ENCODE measurements at places on chromosomes 13 and 19. TPM values are rescaled to one million over a fixed set of nuclear protein-coding genes. Genes with fewer than 3 reads are reported as not detected.
A peak's percentile ranks its signal among the peaks of the same experiment; 100 is the strongest.

Gene TJP3
- 0.60 TPM for total RNA-seq

Gene LIN37
- 16.6 TPM for total RNA-seq

Gene GPX4
- 941 TPM for total RNA-seq

Gene RFPL4AL1
- total RNA-seq = not detected

Gene ZNF575
- not detected for total RNA-seq

Gene POU2F2
- 3.2 TPM for total RNA-seq

Gene CYP4F8
- total RNA-seq = not detected

- no peak for DNase-seq
These were observed 85.8 kb downstream of the RAB20 start for GRCh38 chr13:110475550-110476219.

DNA sequence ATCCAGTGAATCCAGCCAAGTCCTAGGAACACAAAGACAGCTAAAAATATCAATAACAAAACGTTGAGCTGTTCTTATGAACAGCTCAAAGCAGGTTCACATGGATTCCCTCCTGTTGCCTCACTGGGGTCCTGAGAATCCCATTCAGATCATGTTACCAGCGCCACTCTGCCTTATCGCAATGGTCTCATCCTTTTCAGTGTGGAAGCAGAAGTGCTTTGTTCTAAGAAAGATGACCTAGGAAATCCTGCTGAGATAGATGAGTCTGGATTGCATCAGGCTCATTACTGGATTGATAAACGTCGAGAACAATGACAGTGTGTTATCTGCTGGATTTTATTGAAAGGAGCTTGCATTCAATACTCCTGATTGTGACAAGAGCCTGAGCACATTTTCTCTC lies 87.0 kb downstream of the SLAIN1 start:
- DNase-seq = no peak

GRCh38 chr19:45097776-45098520 lies 5.0 kb downstream of the PPP1R37 start:
- no peak for DNase-seq

GRCh38 chr13:100552755-100553154 lies 35.8 kb downstream of the GGACT start:
- DNase-seq = no peak

DNA sequence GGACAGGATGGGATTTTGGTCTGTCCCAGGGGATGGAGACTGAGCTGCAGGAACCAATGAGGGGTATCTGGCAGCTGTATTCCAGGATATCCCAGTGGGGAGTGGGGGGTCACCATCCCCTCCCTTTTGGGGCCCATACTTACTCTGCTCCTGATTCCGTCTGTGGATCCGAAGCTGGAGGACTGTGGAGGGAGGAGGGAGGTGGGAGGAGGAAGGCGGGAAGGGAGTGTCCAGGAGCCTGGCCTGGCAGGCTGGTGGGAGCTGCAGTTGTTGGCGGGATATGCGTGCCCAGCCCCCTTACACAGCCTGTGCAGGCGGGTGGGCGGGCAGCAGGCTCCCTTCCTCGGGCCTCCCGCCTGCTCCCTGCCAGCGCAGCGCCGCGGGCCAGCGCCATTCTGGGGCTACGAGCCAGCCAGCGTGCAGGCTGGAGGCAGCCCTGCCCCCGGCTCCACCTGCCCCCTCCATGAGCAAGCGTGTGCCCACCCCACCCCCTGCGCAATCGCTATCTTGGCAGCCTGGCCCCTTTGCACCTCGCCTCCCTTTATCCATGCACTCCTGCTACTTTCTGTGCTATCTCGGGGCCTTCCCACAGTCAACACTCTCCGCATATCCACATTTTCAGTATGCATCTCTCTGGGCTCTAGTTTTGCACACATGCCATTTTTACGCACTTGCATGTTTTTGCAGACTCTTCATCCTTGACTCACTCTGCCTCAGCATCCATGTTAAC lies 2.8 kb downstream of the MAMSTR start:
- no peak for DNase-seq

DNA sequence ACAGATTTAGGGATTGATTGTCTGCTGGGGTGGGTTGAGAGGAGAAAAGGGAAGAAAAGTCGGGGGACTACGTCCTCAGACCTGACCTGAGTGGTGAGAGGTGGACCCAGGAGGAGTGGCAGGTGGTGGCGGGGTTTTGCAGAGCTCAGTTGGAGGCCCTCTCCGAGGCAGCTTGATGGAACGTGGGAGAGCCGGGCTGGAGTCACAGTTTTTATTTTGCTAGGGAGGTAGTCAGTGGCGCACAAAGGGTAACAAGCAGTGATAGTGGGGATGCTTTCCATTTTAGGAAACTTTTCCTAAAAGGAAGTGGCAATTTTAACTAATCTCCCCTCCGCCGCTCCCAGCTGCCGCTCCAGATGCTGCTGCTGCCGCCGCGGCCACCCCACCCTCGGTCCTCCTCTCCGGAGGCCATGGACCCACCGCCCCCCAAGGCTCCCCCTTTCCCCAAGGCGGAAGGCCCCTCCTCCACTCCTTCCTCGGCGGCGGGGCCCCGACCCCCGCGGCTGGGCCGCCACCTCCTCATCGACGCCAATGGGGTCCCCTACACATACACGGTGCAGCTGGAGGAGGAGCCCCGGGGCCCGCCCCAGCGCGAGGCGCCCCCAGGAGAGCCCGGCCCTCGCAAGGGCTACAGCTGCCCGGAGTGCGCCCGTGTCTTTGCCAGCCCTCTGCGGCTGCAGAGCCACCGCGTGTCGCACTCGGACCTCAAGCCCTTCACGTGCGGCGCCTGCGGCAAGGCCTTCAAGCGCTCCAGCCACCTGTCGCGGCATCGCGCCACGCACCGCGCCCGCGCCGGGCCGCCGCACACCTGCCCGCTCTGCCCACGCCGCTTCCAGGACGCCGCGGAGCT lies 1.1 kb upstream of the ZNF581 start:
- DNase-seq = no peak

GRCh38 chr13:110061270-110061669 lies 245.7 kb downstream of the COL4A1 start:
- DNase-seq = no peak

- no peak for DNase-seq
These were observed 61.8 kb downstream of the RXFP2 start for GRCh38 chr13:31801088-31801487.

GRCh38 chr19:57949296-57949695 lies 1.8 kb upstream of the ZNF256 start:
- DNase-seq = no peak

DNA sequence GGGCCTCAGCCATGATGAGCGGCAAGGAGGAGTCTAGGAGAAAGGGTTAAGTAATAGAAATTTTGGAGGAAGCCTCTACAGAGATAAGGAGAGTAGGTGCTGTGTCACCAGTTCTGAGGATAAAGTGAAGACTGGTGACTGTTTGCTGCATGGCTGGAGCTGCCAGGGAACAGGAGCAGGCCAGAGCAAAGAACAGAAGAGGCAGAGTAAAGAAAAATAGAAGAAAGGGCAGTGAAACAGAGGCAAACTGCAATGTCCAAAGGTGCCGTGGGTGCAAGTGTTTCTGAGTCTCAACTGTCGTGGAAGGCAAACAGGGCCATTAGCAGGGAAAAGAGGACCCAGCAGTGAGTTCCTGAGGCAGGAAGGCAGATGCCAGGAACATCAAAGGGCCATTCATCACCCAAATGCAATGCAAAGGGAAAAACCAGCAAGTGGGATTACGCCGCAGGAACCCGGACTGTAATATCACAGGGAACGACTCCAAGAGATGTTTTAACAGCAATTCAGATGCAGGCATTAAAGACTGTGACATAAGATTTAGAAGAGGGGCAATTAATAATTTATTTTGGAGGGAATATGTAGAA lies 318.3 kb downstream of the FOXO1 start:
- DNase-seq = no peak

DNA sequence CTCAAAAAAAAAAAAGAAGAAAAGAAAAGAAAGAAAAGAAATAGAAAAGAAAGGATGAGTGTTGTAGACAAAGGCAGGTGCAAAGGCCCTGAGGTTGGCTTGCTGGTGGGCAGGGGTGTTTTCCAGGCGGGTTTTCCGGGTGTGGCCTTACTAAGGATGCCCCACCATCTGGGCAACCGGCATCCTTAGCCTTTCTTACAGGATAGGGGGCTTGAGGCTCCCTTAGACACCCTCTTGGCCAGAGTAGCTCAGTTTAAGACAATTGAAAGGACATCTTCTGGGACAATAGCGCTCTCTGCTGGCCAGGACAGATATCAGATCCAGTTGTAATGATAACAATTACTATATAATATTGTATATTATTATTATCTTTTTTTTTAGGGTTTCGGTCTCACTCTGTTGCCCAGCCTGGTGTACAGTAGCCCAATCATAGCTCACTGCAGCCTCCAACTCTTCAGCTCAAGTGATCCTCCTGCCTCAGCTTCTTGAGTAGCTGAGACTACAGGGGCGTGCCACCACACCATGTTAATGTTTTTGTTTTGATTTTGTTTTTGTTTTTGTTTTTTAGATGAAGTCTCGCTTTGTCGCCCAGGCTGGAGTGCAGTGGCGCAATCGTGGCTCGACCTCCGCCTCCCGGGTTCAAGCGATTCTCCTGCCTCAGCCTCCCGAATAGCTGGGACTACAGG lies 1.4 kb upstream of the QTRT1 start:
- peak; percentile 58 for DNase-seq

- DNase-seq = no peak
These were observed 276.6 kb downstream of the KCTD12 start for GRCh38 chr13:76609643-76610042.

DNA sequence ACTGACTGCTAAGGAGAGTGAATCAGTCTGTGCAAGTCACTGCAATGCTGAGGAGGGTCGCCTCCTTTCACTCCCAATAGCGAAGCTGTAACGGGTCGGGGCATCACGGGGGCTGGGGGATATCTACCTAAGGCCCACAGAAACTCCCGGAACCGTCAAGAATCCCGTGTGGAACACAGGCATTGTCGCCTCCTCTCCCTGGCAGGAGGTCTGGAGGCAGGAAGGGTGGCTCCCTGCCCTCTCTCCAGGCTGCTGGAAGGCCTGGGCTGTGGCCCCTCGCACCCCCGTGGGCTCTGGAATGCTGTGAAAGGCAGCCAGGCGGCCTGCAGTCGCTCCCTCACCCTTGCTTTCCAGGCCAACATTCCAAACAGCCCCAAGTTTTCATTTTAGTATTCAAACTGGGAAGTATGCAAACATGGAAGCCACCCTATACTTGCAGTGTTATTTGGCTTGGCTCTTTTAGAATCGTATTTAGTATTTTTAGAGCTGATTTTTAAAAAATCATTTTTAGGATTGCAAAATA lies 109.4 kb downstream of the CRYL1 start:
- peak; percentile 20 for DNase-seq

GRCh38 chr13:28485551-28485950 lies 9.4 kb downstream of the FLT1 start:
- no peak for DNase-seq

DNA sequence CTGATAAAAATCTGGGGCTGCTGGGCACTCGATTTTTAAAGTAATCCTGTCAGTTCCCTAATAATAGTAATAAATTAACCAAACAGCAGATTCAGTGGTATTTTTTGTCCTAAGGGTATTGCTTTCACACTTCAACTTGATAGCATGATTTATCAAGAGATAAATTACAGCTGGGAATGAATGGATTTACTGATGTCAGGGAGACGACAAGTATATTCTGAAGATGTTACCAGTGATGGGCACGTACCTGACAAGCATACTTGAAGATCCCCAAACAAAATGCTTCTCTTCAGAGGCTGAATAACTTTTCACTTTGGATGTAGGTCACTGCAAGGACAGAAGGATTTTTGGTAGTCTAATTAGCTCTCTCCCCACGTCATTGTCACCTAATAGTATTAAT lies 82.0 kb downstream of the OLFM4 start:
- no peak for DNase-seq

DNA sequence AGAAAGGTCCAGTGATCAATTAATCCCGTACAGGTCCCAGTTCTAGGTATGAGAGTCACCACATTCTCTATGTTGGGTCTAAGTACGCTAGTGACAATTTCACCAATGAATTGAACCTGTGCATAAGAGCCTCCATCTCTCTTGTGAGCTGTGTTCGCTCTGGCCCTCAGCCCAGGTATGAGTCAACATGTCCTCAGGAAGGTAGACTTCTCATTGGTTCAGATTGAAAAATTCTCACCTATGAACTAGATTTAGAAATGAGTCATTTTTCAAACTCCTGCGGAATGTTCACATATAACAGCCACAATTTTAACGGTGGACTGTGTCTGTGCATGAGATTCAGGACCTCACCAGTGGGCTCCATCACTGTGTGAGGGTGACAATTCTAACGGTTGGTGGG lies 12.7 kb upstream of the ZNF43 start:
- no peak for DNase-seq

DNA sequence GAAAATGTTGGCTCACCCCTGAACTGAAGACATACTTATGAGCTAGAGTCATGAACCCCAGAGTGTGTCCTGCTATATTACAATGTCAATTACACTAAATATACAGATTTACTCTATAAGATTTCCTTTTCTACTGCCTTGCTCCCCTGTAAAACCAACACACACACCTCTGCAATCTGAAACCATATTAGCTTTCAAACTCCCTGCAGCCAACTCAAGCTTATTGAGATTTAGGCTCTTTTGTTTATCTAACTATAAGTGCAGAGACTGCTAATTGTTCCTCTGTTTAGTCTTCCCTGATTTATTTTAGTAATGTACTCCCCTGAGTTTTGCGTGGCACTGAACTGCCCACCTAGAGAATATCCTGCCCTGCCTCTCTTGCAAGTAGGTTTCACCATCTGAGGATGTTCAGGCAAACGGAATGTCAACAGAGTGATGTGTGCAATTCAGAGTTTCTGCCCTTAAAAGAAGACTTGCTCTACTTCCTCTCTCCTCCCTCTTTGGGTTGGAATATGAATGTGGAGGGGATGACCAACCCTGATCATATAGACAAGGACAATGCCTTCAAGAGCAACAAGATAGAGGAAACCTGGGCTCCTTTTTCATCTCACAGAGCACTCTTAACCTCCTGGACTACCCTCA lies 22.3 kb downstream of the FAM216B start:
- no peak for DNase-seq

DNA sequence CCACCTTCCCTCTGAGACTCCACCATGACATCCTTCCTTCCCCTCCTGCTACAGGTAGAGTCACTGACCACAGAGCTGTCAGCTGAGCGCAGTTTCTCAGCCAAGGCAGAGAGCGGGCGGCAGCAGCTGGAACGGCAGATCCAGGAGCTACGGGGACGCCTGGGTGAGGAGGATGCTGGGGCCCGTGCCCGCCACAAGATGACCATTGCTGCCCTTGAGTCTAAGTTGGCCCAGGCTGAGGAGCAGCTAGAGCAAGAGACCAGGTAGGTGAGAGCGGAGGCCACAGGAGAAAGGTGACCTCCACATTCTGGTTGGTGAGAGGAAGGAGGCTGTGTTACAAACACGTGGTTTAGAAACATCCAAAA lies 27.6 kb downstream of the KCNC3 start:
- no peak for DNase-seq

DNA sequence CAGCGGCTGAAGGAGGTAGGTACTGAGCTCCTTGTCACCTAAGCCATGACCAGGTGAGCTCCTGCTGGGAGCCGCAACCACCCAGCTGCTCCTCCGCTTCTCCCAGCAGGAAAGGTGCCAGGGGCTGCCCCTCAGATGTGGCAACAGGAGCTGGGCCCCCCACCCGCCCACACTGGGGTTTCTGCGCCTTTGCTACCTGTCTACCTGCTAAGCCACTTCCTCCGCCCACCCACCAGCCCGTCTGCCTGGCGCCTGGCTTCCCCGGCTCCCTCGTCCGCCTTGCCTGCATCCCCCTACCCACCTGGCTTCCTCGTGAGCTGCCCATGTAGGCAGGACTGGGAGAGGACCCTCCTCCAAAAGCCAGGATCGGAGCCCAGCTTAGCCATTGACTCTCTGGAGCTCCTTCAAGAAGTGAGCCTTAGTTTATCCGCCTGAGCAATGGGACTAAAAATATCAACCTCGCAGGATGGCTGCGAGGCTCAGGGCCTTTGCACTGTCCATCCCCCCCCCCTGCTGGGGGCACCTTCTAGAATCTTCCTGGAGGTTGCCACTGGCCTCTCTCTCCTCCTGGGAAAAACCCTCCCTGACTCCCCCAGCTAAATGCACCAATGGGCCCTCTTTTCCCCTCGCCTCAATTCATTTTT lies 55.8 kb upstream of the KLF2 start:
- DNase-seq = no peak

All from omental fat pad (tissue), 4 donors.